ENCODE measurements at places on chromosomes 16 and 17. TPM values are rescaled to one million over a fixed set of nuclear protein-coding genes. Genes with fewer than 3 reads are reported as not detected.

- DNase-seq, result no peak
Observed at GRCh38 chr17:32453370-32453769, 9.1 kb downstream of the PSMD11 start.

DNA sequence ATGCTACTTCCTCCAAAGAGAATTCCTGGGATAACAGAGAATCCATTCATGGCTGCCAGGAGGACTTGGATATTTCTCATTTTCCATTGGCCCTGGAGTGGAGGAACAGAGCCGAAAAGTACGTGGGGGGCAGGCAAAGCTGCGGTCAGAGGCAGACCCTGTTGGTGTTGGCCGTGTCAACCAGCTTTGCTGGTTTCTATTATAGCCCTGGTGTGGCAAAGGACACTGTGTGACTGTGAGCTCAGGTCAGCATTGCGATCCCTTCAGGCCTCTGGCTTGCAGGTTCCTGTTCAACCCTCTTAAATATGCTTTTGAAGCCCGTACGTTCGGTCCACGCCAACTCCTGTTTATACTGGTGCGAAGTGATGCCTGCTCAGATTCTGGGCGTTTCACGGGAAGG, 596.2 kb downstream of the MAF start:
- DNase-seq, result no peak

DNA sequence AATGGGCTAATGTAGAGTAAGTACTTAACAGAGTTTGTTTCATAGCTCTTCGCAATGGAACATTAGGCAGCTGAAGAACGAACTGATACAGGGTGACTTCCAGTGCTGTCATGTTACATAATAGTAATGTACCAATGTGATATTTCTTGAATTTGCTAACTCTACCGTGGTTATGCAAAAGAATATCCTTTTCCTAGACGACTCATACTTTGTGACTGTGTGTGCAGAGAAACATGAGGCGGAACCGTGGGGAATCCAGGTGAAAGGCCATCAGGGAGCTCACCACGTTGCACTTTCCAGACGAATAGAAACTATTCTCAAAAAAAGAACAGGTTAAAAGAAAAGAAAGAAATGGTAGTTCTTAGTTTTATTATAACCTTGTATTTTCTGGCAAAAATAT, 13.2 kb downstream of the NOB1 start:
- DNase-seq, result no peak

GRCh38 chr17:58525239-58525638, 10.8 kb upstream of the MTMR4 start:
- DNase-seq, result peak; percentile 57

- DNase-seq, result no peak
Observed at GRCh38 chr17:42051013-42051400, 606 bp upstream of the C17orf113 start.

DNA sequence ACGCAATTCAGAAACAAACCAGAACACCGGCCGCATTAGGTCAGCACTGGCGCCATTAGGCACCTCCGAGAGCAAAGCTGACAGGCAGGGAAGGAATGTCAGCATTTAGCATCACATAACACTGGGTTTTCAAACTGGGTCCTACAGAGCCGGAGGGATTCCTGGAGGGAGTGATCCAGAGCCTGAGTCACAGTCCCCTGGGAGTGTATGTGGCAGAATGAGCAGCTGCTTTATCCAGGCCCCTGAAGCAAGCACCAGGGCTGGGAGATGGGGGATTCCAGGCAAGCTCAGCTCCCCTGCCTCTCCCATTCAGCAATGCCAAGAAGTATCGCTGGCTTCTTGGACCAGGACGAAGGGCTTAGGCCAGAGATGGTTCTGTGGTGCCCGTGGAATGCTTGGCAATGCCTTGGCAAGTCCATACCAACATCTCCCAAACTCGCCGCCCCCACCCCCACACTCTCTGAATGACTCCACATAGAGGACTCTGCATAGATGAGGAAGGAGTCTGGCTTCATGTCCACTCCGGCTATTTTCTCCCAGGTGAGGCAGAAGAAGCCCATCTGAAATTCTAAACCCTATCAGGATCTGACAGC, 20.4 kb downstream of the GAS7 start:
- DNase-seq, result no peak

GRCh38 chr17:33811004-33811760, 443.9 kb upstream of the CCL2 start:
- no peak for DNase-seq

DNA sequence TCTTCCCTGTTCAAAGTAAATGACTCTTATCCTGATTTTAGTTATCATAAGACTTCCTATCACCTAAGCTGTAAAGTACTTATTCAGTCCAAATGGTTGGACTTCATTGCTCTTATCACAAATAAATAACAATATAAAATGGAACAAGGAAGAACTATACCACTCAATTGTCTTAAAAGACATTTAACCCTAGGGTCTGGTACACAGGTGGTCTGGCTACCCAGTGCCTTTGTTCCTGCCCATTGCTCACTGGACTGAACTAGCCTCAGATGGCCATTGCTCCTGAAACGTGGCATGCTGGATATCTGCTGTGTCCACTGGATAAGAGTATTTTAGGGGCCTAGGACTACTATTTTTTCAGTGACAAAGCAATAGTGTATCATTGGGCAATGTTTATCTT, 574.3 kb upstream of the CA10 start:
- no peak for DNase-seq

GRCh38 chr17:68385490-68386215, 71.6 kb downstream of the WIPI1 start:
- peak; percentile 28 for DNase-seq

GRCh38 chr17:66755101-66755943, 79.6 kb upstream of the CACNG5 start:
- DNase-seq, result no peak

DNA sequence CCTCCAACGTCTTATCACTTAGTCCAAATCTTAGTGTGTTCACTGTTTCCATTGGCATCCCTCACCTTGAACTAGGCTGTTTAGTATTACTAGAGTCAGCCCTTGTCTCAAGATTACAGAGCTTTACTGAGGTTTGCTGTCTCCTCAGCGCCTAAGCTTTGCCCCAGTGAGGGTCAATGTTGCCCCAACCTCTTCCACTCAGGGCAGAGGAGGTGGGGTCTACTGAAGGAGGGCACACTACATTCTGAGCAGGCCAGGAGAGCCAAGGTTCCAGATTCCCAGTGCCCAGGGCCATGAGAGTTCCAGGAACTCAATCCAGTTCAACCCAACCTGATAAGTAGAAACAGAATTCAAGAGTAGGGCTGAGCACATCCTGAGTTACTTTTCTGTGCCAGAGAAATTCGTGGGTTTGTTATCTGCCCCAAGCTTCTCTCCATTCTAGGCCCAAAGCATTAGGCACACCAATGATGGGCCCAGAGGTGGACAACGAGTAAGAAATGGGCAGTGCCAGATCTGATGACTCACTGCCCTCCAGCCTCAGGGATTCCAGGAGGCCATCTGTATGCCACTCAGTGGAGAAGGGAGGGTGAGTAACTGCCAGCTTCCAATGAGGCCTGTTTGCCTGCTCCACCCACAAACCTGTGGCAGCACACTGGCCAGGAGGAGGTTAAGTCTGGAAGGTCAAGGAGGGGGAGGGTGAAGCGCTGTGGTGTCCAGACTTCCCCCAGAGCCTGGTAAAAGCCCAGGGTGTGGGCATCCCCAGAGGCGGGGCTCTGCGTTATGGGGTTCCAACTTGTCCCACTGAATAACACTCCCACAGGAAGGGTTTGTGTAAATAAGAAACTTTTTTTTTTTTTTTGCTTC, 8.2 kb downstream of the TUBG2 start:
- no peak for DNase-seq

DNA sequence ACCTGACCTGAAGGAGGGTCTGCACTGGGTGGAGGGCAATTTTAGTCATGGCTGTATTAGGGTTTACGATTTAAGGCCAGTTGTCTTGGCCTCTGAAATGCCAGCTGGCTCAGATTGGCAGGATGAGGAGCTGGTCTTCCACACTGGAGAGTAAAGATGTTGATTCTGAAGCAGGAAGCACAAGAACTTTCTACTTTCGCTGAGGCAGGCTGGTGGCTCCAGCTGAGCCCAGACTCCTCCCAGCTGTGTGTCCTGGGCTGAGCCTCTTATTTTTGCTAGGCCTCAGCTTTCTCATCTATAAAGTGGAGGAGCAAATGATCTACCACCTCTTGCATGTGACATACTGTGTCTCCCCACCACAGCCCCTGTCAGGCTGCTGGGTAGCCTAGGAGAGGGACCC, 74.4 kb downstream of the MRM1 start:
- no peak for DNase-seq

DNA sequence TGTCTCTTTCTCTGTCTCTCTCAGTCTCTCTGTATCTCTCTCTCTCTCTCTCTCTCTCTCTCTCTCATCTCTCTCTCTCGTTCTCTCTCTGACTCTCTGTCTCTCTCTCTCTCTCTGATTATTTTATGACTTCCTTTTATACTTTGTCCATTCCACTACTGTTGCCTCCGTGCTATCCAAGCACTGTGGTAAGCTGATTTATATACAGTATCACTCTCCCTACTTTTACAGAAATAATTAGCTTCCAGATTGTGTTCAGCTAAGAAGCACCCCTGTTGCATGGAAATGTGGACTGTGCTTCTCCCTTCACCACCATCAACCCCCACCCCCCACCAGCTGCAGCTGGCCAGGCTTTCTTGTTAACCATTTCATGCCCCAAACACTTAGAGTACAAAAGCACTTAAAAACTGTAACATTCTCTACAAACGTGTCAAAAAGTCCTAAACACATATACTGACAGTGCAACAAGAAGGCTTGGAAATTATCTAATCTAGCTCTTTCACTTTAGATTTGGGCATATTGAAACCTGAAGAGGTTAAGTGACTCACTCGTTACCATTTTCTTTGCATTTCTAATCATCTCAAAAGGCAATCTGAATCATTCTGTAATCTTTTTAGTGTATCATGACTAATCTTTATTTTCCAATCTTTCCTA, 11.6 kb upstream of the TMEM100 start:
- DNase-seq, result no peak

DNA sequence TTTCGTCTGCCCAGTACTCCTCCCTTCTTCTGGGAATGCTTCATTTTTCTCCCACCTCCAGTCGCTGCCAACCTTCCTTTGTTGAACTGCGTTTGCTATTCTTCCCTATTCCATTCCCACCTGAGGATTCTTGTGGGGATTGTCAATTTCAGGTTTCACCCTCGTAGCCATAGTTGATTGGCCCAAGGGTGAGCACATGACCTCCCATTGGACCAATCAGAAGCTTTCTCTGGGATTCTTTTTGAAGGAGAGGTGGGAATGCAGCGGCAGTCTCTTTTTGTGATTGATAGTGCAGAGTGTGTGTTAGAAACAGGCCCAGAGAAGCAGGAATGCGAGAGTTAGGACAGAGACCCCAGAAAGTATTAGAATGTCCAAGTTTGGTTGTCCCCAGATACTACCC, 49.1 kb upstream of the GPRC5B start:
- DNase-seq, result no peak

- DNase-seq, result no peak
Observed at GRCh38 chr16:68395167-68395786, 53.0 kb downstream of the SMPD3 start.

DNA sequence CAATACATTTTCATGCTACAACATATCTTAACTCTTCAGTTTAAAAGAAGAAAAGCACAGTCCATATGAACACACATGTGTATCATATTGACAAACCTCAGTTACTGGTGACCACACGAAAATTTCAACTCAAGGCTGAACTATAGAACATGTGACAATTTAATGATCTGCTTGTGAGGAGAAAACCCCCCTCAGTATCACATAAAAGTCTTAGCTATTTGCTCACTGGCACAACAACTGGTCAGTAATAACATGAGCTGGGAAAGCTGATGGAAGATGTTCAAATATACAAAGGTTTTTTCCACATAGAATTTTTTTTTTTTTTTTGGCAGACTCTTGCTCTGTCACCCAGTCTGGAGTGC, 19.5 kb downstream of the ZNF652 start:
- no peak for DNase-seq

DNA sequence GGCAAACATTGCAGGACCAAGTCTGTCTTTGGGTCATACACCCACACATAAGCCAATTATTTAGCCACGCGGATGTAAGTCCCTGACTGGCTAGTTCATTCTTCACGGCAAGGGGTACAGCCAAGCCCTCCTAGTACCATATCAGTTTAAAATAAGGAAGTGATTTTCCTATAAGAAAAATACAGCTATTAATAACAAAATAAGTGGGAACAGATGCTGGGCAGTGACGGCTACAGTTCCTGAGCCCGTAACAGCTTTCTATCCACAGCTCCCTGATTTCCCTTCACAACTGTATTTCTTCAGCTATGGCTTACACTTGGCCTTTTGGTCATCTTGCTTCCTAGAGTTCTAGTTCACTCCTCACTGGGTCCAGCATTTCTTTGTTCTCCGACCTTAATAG, 542.4 kb upstream of the C16orf82 start:
- DNase-seq, result no peak

- no peak for DNase-seq
Observed at GRCh38 chr16:67881621-67882161, 3.0 kb upstream of the NRN1L start.

DNA sequence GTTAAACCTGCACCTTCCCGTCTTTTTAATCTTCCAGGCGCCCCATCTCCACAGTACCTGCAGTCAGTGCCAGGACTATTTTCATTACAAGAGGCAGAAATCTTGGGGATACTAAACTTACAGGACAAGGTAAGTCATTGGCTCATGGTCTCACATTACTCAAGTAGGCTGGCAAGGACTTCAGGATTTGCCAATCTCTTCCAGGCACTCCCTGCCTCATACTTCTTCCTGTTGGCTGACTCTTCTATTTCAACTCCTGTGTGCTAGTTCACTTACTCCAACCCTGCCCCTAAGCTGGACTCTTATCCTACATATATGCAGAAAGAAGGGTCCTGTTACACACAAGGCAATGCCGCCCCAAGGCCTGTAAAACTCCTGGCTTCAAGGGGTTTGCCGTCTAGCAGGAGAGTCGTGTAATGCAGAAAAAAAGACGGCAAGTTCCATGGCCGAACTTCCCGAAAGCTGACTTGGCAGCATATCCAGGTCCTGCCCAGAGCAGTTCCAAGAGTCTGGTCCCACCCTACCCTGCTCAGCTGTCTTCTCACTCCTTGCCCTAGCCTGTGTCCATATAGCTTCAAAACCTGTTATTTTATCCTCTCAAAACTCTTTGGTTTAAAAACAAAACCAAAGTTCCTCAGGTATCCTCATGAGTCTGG, 14.8 kb downstream of the ERN1 start:
- no peak for DNase-seq

DNA sequence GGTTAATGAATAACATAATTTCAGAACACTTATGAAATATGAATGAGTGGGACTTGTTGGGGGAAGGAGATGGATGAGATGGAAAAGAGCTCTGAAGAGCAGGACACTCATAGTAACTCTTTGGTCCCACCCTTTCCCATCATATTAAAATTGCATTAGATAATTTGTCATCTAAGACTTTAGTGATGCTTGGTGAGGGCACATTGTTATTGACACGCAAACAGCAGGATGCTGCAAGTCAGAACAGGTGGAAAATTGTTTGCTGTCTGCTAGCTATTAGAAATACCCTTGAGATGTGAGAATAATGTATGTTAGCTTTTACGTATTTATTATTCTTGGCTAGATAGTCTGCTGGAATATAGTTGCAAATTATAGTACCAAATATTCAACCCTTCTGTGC, 75.7 kb downstream of the TANC2 start:
- DNase-seq, result no peak

GRCh38 chr16:67529582-67530012, 968 bp downstream of the RIPOR1 start:
- DNase-seq, result no peak

ZFP1 gene
- total RNA-seq, result 8.4 TPM

TSPAN10 gene
- total RNA-seq, result 0.99 TPM

DPEP3 gene
- not detected for total RNA-seq

ZNF423 gene
- total RNA-seq, result 1.9 TPM

KRTAP2-3 gene
- 10.8 TPM for total RNA-seq

TMEM238L gene
- total RNA-seq, result 8.9 TPM

CHST4 gene
- not detected for total RNA-seq

DLX4 gene
- total RNA-seq, result 2.6 TPM

G6PC1 gene
- not detected for total RNA-seq

C17orf113 gene
- 0.65 TPM for total RNA-seq

IGF2BP1 gene
- not detected for total RNA-seq
